BJ (cell line): ENCODE measurements at places on chromosomes 13 and 19. TPM values are rescaled to one million over a fixed set of nuclear protein-coding genes. Genes with fewer than 3 reads are reported as not detected.
A peak's percentile ranks its signal among the peaks of the same experiment; 100 is the strongest.

URI1 gene
- 27.7 and 59.1 TPM in 2 replicates for polyA plus RNA-seq

TMEM59L gene
- polyA plus RNA-seq: 0.69 and 1.6 TPM in 2 replicates

KISS1R gene
- polyA plus RNA-seq: not detected in 2 replicates

ATP4A gene
- polyA plus RNA-seq: not detected in 2 replicates

RFPL4A gene
- not detected in 2 replicates for polyA plus RNA-seq

YJEFN3 gene
- polyA plus RNA-seq: 0.94 and 1.1 TPM in 2 replicates

ZNF112 gene
- polyA plus RNA-seq: 1.9 and 4.0 TPM in 2 replicates

GRCh38 chr13:73948848-73949529 lies 185.2 kb downstream of the KLF12 start:
- DNase-seq: no peak

DNA sequence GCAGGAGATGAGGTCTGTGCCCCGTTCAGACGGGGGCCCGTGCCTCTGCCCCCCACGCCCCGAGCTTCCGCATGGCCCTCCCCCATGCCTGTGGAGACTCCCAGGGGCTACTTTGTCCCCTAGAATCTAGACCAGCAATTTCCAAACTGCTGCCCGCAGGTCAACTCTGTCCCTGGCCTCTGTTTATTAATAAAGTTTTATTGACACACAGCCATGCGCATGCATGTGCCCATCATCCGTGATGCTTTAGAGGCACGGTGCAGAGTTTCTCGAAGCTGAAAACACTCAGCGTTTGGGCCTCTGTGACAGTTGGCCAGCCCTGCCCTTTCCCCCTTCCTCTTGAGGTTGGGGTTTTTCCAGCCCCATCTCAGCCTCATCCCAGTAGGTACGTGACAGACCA lies 140.0 kb downstream of the KDM4B start:
- no peak for DNase-seq

- DNase-seq: no peak
These were observed 754 bp upstream of the SIX5 start for GRCh38 chr19:45769821-45770191.

- DNase-seq: no peak
These were observed 118.2 kb downstream of the SIPA1L3 start for GRCh38 chr19:38024992-38025908.

DNA sequence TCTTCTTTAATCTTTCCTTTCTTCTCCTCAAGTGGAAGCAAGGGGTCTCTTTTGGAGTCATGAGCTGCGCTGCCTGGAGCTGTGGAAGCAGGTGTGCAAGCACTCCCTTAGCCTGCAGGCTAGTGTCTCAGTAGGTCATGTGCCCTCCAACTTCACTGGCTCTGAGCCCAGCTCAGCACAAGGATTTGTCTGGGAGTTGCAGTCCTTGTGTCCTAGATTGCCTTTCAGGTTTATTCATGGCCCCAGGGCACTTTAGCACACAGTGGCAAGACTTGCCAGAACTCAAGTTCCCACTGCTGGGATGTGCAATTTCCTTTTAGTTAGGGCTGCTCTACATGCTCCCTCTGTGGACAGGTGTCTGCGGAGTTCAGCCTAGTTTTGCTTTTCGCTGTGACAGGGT lies 211.7 kb downstream of the LIG4 start:
- no peak for DNase-seq

GRCh38 chr13:59677966-59678814 lies 485.5 kb downstream of the DIAPH3 start:
- DNase-seq: peak; percentile 24

DNA sequence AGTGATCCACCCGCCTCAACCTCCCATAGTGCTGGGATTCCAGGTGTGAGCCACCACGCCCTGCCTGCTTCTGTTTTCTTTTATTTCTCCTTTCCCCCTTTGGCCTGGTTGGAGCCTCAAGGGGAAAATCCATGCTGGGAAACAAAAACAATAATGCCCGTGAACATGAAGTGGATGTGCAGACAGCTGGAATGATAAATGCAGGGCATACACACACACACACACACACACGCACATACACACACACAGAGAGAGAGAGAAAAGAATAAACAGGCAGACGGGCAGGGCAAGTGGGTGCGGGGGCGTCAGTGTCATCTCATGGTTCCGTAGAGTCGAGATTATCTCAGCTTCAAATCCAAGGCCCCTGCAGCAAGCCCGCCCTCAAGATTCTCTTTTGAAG lies 4.4 kb upstream of the PLEKHF1 start:
- no peak for DNase-seq

- no peak for DNase-seq
These were observed 117.7 kb downstream of the PTPRS start for GRCh38 chr19:5222821-5223321.

- DNase-seq: no peak
These were observed 10.8 kb downstream of the PAK4 start for GRCh38 chr19:39136225-39136940.

DNA sequence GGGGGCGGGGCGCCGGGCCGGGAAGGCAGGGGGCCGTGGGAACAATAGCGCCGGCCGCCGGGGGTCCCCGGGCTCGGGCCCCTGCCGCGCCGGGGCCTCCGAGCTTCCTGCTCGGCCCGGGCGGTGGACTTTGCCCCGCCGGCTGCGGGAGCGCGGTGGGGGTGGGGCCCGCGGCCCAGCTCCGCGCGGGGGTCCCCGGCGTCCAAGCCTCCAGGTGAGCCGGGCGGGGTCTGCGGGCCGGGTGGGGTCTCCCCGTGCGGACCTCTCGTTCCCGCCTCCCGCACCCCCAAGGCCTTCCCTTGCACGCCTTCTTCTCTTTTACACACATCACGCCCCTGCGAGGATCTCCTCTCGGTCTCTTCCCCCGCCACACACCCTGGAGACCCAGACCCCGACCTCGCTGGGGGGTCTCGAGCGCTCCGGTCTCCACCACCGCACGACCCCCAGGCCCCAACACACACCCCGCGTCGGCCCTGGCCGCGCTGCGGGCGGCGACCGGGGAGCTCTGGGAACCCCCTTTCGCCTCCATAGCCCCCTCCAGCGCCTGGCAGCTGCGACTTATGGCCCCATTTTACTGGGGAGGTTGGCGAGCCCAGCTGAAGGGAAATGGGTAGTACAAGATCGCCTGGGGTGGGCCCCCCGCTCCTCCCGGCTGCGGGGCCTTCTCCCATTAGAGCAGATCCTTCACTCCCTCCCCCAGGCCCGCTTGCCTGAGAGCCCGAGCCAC lies 711 bp downstream of the CAMSAP3 start:
- no peak for DNase-seq

DNA sequence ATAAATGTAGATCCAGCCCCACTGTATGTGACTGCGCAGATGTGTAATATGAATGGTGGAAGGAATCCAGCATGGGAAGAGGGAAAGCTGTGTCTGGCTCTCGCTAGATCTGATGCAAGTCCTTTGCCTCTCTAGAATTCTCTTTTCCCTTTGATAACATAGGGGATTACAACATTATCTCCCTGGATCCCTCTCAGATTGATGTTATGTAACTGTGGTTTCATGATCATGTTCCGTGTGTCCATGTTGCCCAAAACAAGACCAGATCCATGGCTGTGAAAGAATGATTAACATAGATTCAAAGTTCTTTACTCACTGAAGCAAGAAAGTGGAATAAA lies 184.0 kb upstream of the UBL3 start:
- DNase-seq: peak; percentile 22

- DNase-seq: no peak
These were observed 68.9 kb downstream of the GADD45B start for GRCh38 chr19:2544576-2545415.

- DNase-seq: no peak
These were observed 807.9 kb upstream of the ARGLU1 start for GRCh38 chr13:107375701-107376340.

DNA sequence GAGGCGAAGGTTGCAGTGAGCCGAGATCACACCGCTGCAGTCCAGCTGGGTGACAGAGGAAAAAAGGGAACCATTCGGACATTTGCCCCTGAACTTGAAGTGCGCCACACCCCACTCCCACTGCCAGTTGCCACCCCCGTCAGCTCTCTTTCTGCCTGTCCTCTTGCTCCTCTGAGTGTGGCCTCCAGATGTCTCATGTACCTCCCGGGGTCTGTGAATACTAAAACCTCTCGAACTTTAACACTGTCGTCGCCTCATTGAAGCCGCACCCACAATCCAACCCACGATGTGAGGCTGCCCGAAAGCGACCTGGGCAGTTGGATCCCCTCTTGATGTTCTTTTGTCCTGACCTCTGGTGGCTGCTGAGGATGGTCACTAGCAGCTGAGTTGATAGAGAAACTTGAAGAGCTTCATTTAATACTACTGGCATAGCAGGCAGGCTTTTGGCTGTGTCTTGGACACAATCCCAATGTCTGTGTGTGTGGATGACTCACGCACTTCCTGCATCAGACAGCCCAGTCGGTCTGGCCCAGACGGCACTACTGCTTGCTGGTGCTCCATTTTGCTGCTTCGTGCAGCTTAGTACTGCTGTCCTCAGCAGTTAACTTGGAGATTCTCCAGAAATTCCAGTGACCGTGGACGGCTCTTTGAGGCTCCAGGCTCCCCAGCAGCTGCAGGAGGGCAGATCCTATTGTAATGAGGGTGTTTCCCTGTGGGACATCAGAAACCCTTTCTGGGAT lies 4.2 kb downstream of the FPR3 start:
- DNase-seq: peak; percentile 66

DNA sequence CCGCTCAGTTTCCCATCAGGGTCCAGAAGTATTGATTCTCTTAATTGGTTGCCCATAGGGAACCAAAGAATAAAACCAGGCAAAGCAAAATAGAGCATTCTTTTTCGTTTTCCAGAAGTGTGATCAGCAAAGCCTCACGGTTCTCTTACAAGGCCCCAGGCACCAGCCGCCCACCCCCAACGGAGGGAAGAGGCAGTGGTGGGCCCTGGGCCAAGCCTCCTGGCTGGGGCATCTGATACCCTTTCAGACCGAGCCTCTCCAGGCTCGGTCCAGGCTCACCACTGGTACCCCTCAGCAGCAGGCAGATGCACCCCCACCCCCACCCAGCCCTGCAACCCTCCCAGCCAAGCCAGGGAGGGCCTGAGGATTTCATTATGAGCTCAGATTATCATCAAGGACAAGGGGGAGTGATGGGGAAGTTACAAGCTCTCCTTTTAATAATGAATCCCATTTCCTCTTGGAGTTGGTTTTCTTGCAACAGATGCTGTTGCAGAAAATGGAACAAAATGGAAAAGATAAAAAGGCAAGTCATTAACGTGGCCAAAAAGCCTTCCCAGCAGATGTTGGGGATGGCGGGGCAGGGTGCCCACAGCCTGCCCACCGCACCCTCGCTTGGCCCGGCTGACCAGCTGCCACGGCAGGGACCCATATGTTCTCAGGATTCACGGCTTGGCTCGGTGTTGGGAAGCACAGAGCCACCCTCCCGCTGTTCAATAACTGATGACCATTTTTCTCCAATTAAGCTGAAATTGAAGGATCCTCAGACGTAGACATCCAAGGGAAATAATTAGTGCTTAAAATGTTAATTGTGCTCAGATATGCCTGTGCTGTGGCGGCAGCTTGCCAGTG lies 45.9 kb upstream of the KCTD15 start:
- no peak for DNase-seq

DNA sequence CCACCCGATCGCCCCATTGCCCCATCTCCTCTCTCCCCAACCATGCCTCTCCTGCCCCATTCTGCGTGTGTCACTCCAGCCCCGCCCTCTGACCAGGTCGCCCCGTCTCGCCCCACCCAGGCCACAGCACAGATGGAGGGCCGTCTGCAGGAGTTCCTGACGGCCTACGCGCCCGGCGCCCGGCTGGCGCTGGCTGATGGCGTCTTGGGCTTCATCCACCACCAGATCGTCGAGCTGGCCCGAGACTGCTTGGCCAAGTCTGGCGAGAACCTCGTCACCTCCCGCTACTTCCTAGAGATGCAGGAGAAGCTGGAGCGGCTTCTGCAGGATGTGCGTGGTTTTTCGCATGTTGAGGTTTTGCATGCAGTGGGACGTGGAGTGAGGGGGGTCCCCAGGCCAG lies 26.2 kb downstream of the MAST3 start:
- DNase-seq: no peak
